ENCODE measurements at places on chromosomes 6 and 20. TPM values are rescaled to one million over a fixed set of nuclear protein-coding genes. Genes with fewer than 3 reads are reported as not detected.

Gene CGAS
- total RNA-seq: 6.3 TPM

Gene RPS18
- total RNA-seq: 3,021 TPM

Gene CYP24A1
- total RNA-seq: 1.2 TPM

Gene PRKN
- 0.63 TPM for total RNA-seq

Gene PROKR2
- total RNA-seq: not detected

DNA sequence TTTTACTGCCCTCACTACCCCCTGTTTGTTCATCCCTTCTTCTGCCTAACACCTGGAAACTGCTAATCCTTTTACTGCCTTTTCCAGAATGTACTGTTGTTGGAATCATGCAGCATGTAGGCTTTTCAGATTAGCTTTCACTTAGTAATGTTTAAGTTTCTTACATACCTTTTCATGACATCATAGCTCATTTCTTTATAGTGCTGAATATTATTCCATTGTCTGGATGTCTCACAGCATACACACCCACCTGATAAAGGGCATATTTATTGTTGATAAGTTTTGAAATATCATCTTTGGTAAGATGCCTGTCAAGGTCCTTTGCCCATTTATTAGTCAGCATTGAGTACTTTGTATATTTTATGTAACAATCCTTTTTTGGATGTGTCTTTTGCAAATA, 588.2 kb upstream of the NRSN1 start:
- no peaks in the 10 kb centered on the region for H3K4me1 ChIP-seq
- no peak for DNase-seq
- no peak overlapping the region for H3K27ac ChIP-seq
- H3K4me3 ChIP-seq: no peak overlapping the region
- no peaks in the 10 kb centered on the region for H3K36me3 ChIP-seq

DNA sequence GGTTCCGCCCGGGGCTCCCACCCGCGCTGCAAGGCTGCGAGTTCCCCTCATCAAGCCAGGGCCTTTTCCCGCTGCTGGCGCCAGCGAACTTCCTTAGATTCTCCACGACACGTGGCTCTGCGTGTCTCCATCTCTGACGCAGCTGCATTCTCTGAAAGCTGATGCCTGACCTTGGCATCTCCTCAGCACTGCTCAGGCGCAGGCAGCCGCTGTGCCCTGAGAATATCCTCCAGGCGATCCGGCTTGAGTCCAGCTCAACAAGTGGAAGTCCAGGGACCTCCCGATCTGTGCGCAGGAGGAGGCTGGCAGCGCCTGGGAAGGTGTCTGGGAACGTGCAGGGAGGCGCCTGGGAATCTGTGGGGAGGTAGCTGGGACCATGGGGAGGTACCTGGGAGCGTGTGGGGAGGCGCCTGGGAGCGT, 171.2 kb upstream of the THBS2 start:
- no peak overlapping the region for H3K4me3 ChIP-seq
- peak; percentile 84 for DNase-seq
- peak overlapping the region; percentile 48 for H3K27ac ChIP-seq

DNA sequence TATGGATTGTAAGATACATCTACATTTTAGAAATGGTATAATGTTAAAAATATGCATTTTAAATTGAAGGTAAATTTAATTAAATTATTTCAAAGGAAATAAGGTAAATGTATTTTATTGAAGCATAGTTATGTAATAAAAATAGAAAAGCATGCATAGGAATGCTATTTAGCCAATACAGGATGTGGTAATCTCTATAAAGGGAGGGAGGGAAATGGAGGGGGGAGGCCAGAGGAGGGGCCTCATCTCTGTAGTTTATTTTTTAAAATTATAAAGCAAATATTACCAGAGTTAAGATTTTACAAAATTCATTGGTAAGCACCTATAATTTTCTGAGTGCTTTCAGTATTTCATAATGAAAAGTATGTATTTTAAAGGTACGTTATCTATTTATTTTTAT, 27.2 kb downstream of the SLC16A10 start:
- no peak overlapping the region for H3K27ac ChIP-seq
- DNase-seq: no peak
- peaks cover 4% of the 10 kb centered on the region for H3K27me3 ChIP-seq
- H3K4me3 ChIP-seq: no peak overlapping the region

DNA sequence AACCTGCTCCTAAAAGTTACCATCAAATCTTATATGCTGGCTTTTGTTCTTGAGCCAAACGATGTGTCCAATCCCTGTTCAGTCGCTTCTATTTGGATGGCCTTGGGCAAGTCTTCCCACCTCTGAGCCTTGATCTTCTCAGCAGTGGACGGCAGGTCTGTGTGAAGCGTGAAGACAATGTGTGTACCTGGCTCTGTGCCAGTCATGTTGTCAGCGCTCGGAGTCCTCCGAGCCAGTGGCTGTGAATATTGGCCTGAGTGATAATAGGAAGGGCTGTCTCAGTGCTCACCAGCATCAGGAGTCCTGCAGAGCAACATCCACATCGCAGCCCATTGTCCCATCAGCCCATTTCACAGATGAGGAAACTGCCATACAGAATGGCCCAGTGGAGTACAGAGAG, 219.0 kb downstream of the CDC5L start:
- peak; percentile 18 for DNase-seq
- H3K4me1 ChIP-seq: no peaks in the 10 kb centered on the region
- H3K4me3 ChIP-seq: no peak overlapping the region
- 0 out of 2 replicates have a peak, but pooled peaks cover 3% of the 10 kb centered on the region for H3K27me3 ChIP-seq
- H3K36me3 ChIP-seq: no peaks in the 10 kb centered on the region

GRCh38 chr6:10338151-10338550, 76.7 kb downstream of the TFAP2A start:
- no peak overlapping the region for H3K27ac ChIP-seq
- no peak for DNase-seq
- H3K4me3 ChIP-seq: no peak overlapping the region
- H3K4me1 ChIP-seq: no peaks in the 10 kb centered on the region

- no peaks in the 10 kb centered on the region for H3K4me1 ChIP-seq
- no peak overlapping the region for H3K4me3 ChIP-seq
These were observed 37.9 kb downstream of the KCNK5 start for GRCh38 chr6:39191236-39191930.

DNA sequence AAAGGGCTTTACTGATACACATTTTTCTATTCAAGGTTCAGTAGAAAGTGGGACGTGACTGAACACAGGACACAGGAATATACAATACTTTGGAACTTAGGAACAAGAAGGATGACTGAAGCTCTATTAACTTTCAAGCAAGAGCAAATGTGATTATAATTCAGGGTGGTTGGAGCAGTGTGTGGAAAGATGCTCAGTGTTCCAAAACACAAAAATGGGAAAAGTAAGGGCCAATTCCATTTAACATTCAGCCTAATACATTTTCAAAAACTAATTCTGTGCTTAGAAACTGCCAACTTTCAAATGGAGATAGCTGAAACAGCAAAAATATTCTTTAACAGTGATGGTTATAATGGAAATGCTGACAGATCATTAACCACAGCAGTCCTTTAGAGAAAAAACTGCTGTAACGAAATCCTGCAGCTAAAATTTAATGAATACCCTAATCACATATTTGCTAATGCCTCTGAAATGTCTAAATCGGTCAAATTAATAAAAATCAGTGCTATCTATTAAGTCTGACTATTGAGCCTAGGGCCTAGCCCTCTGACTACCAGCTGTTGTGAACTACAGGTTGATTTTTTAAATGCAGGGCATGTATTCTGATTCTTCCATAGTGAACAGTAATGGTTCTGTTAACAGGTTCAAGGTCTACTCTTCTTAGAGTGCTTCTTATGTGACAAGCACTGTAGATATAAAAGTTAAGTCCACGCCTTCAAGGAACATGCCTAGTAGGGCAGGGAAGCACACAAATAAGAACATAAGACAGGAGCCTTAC, 45.9 kb downstream of the RARS2 start:
- no peaks in the 10 kb centered on the region for H3K4me1 ChIP-seq
- peaks cover 74% of the 10 kb centered on the region for H3K36me3 ChIP-seq
- no peaks in the 10 kb centered on the region for H3K27me3 ChIP-seq
- no peak overlapping the region for H3K27ac ChIP-seq
- no peak for DNase-seq

DNA sequence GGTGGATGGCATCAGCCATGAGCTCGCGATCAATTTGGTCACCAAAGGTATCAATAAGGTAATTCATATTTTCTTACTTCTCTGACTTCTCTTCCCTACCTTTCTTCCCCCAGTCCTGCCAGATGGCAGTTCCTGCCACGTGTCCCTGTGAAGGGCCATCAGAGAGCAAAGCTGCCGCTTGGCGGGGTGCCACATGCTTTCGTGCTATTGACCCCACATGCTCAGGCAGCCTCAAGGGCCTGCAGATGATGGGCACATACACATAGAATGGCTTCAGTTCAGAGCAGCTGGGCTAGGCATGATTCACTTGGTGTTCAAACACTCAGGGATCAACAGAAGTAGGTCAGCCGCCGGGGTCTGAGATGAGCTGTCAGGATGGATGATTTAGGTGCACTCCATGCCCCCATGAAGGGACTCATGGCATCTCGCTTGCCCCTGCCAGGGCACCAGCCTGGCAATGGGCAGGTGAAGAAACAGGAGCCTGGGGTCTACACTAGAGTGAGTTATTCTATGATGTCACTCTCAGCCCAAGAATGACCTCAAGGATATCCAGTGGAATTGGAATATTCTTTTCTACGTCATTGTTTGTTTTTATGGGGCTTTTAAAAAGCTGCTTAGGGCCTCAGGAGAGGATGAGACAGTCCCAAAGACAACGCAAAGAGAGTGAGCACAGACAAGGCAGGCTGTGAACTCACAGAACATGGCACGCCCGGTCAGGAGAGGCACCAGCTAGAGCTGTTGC, 25.5 kb downstream of the BANF2 start:
- no peak overlapping the region for H3K27ac ChIP-seq
- peaks cover 32% of the 10 kb centered on the region for H3K27me3 ChIP-seq
- no peak for DNase-seq
- no peaks in the 10 kb centered on the region for H3K36me3 ChIP-seq

DNA sequence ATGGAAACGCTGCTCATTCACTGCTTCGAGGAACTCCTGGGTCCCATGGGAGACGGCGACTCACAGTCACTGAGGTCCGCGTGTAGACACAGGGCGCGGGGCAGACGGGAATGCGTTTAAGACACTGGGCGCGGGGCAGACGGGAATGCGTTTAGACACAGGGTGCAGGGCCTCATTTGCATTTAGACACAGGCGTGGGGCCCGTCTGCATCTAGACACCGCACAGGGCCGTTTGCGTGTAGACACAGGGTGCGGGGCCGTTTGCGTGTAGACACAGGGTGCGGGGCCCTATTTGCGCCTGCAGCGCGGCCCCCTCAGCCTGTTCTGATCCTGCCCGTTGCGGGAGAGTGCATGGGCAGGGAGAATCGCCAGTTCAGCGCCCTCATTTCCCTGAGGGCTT, 10.4 kb downstream of the DACT2 start:
- no peaks in the 10 kb centered on the region for H3K36me3 ChIP-seq
- H3K27ac ChIP-seq: no peak overlapping the region

- 0 out of 2 replicates have a peak, but pooled peaks cover 17% of the 10 kb centered on the region for H3K27me3 ChIP-seq
- DNase-seq: no peak
- H3K4me1 ChIP-seq: no peaks in the 10 kb centered on the region
These were observed 49.3 kb upstream of the L3MBTL3 start for GRCh38 chr6:129969064-129969463.

- H3K27me3 ChIP-seq: peaks cover 27% of the 10 kb centered on the region
- H3K4me3 ChIP-seq: no peak overlapping the region
- no peaks in the 10 kb centered on the region for H3K36me3 ChIP-seq
- H3K27ac ChIP-seq: no peak overlapping the region
These were observed 10.2 kb downstream of the BNIP5 start for GRCh38 chr6:36326356-36326995.

GRCh38 chr20:8562356-8562755, 430.3 kb downstream of the PLCB1 start:
- H3K27ac ChIP-seq: no peak overlapping the region
- peaks cover 13% of the 10 kb centered on the region for H3K4me1 ChIP-seq
- H3K4me3 ChIP-seq: no peak overlapping the region
- H3K36me3 ChIP-seq: no peaks in the 10 kb centered on the region
- DNase-seq: no peak

GRCh38 chr6:167444602-167445346, 119.9 kb downstream of the TTLL2 start:
- H3K4me1 ChIP-seq: no peaks in the 10 kb centered on the region
- H3K4me3 ChIP-seq: no peak overlapping the region
- DNase-seq: no peak
- no peaks in the 10 kb centered on the region for H3K36me3 ChIP-seq
- H3K27ac ChIP-seq: no peak overlapping the region
- H3K27me3 ChIP-seq: no peaks in the 10 kb centered on the region

DNA sequence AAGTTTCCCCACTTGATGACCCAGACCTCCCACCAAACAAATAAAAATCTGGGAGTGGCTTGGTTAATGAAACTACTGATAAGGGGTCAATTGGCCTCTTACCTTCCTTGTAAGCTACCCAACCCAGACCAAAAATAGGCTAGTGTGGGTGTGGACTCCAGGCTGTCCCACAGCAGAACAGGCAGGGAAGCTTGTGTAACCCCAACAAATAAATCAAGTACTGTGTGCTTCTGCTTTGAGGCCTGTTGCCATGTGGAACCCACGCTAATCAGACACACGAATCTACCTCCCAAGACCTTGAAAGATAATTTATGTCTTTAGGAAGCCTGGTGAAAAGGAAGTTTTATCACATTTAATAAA, 33.7 kb upstream of the PAQR8 start:
- H3K4me3 ChIP-seq: no peak overlapping the region
- H3K4me1 ChIP-seq: no peaks in the 10 kb centered on the region
- DNase-seq: no peak
- no peaks in the 10 kb centered on the region for H3K36me3 ChIP-seq
- H3K27ac ChIP-seq: no peak overlapping the region

DNA sequence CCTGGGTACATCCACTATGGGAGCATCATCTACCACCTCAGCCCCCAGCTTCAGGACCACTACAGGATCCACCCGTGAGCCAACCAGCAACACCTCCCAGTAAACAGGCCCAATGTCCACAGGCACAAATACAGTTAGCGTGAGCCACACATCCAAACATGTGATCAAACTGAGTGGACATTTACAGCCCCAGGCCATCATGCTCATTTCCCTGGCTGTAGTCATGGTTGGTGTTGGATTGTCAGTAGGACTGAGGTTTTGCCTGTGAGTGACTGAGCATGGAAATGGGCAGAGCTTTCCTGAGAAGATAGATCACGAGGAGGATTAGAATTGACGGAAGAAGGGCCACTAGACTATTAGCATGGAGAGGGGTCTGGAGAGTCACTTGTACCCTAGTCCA, 10.7 kb upstream of the MUC21 start:
- H3K27me3 ChIP-seq: peaks cover 8% of the 10 kb centered on the region
- H3K4me3 ChIP-seq: no peak overlapping the region
- no peak for DNase-seq
- no peak overlapping the region for H3K27ac ChIP-seq
- H3K36me3 ChIP-seq: no peaks in the 10 kb centered on the region

Data from GM23248 (cell line).